ENCODE measurements at places on chromosomes 4 and X.

DNA sequence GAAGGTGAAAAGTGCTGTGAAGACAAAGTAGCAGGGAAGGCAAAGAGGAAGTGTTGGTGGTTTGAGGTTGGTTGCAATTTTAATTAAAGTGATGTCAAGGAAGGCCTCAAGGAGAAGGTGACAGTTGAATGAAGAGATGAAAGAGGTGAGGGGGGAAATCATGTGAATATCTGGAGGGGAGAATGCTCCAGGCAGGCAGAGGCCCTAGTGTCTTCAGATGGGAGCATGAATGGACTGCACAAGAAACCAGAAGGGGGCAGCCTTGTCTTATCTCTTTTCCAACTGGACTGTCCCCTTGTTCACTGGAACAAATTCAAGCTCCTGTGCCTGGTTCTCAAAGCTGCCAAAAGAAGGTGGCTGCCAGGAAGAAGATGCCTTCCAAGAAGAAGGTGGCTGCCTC is 68.4 kb downstream of the MAOB start:
- DNase-seq, result no peak

DNA sequence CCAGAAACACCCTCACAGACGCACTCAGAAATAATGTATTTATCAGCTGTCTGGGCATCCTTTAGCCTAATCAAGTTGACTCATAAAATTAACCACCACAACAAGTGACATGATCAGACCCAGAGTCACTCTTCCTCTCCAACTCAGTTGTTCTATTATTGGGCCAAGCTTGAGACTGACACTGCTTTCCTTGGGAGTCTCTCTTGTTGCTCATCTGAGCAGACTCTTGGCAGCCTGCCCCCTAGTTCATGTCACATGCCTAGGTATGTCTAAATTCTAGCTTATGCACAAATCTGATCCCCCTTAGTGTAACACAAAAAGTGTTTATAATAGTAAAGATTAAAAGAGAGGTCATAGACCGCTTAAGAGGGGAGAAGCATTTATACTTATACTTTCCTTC is 72.6 kb upstream of the ADAMTS3 start:
- no peak for DNase-seq

DNA sequence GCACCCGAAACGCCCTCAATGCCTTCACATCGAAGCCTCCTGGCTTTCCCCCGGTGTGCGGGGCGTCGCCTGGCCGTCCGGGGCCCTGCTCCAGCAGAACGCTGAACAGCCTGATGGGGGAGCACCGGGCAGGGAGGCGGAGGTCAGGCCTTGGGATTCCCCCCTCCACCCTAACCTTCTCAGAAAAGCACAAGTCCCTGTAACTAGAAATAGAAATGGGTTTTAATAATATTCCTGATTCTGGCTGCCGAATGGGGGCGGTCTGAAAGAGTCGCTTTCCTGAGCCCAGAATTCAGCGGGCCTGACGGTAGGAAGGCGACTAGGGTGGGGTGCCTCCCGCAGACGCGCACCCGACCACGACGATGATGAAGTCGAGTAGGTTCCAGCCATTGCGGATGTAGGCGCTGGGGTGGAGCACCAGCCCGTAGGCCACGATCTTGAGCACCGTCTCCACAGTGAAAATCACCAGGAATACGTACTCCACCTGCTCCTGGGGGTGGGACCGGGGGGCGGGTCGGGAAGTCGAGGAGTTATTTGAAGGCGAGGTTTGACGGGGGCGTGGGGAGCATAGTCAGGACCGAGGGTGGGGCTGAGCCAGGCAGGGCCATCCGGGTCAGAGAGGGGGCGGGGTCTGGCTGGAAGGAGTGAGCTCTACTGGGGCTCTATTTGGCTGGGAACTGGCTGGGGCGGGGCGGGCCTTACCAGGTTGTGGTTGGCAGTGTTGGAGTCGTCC is 2.5 kb downstream of the CACNA1F start:
- DNase-seq, result peak; percentile 18

DNA sequence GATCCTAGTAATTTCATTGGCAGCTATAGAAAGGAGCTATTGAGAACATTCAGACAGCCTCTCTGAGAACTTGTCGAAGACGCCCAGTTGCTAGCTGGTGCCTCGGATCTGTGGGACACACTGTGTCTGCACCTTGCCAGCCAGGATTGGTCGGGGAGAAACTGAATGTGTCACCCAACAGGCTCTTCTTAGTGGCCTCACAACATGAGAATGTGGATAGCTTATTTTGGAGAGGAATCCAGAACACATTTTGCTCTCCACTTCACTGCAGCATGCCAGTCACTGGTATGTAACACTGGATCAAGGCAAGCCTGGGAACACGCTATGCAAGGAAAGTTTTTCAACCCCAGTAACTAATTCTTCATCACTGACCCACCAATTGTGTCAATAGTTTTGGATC is 89.5 kb upstream of the TRPC3 start:
- no peak for DNase-seq

- no peak for DNase-seq
Measured at GRCh38 chr4:40379248-40379647, 44.1 kb downstream of the CHRNA9 start.

DNA sequence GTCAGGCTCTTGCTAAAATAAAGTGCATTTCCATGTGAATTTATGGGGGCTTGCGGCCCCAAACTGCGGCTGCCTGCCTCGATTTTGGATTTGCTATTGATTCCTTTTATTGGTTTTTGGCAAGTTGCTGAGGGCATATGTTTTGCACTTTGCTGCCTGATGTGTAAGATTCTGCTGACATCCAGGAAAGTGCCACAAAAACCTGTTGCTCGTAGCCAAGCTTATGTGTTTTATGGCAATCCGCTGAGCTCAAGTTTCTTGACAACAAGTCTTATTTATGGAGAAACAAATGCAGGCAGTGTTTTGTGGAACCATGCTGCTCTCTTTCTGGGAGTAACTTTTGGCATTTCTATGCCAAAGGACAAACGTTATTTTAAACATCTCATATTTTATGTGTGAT is 97.3 kb upstream of the DDIT4L start:
- DNase-seq, result no peak

DNA sequence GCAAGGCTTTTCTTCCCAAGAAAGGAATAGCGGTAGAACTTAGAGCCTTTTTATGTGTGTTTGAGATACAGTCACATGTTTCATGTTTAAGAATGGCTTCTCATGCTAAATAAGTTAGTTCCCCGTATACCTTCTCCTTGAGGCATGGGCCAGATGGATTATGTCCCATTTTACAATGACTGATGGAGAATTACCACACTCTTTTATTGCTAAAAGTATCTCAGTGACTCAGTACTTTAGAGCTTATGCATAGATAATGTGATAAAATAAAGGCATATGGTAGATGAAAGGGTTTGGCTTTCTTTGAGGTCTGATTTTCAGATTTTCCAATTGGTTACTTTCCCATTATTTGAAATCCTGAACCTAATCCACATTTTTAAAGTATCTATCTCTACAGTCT is 121.8 kb upstream of the BMPR1B start:
- DNase-seq, result no peak

DNA sequence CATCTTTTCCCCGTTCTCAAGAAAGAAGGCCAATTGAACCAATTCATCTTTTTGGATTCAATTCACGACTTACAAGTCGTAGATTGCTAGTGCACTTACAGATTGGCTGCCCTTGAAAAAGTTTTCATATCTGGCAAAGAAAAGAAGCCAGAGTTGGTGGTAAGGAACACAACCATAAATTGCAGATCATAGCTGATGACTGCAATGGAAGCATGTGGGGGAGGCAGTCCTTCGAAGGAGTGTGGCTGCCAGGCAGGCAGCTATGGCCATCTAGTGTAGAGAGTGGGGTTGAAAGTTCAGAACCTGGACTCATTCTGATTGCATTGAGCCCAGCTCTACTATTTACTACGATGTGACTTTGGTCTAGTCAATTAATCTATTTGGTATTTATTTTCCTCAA is 4.5 kb downstream of the GPM6A start:
- DNase-seq, result no peak

GRCh38 chr4:155722816-155723499 is 35.9 kb upstream of the GUCY1B1 start:
- no peak for DNase-seq

- no peak for DNase-seq
Measured at GRCh38 chrX:141811438-141811837, 26.7 kb upstream of the MAGEC3 start.

- no peak for DNase-seq
Measured at GRCh38 chr4:156335721-156336120, 382.1 kb upstream of the CTSO start.

DNA sequence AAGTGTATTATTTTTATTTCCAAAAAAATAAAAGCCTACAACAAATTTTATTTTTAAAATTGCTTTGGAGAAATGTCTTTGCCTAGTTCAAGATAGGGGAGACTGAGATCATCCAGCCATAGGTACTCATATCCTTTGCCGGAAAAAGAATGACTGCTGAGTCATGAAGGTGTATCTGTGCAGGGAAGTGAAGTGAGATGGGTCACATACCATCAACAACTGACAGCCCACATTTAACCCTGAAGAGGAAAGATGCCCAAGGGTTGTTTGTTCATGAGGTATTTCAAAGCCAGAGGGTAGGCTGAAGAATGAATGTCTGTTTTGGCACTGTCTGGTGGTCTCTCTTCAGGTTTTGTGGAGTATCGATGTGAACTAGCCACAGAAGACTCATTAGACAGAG is 106.7 kb upstream of the TTC29 start:
- DNase-seq, result no peak

DNA sequence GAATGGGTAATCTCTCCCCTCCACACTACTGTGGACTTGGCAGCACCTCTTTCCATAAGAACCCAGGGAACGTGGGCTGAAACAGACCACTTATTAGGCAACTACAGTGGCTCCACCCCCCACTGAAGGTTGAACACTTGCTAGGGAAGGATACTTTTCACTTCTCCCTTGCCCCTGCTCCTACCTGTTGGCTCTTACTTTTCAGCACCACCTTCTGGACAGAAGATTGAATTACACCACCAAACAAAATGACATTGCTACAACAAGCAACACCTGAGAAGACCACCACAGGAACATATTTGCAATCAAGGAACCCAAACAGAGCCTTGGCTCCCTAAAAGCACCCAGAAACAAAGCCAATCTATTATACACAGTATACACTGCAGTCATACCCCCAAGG is 132.1 kb upstream of the CXCL13 start:
- DNase-seq, result no peak

GRCh38 chrX:283115-283845 is 2.1 kb downstream of the PLCXD1 start:
- peak; percentile 87 for DNase-seq

GRCh38 chr4:116118221-116118620 is 967.2 kb downstream of the TRAM1L1 start:
- no peak for DNase-seq

DNA sequence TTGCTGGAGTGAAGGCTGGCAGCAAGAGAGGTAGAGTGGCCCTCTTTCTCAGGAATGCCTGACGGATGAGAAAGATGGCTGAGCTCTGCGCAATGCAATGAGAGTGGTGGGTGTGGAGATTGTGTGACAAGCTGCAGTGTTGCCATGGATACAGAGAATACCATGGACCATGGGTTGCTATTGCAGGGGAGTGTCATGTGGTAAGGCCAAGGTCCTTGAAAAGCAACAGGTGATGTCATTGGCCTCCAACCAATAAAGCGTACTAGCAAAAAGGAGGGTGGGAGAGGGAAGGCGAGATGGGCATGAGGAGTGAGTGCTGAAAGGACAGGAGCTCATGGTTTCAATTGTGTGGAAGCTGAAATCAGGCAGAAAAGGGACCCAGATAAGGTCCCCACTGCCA is 1.8 kb downstream of the PNMA5 start:
- no peak for DNase-seq

- DNase-seq, result no peak
Measured at GRCh38 chr4:153529646-153530045, 63.5 kb downstream of the TMEM131L start.

GRCh38 chr4:1644891-1645657 is 39.0 kb downstream of the FAM53A start:
- DNase-seq, result no peak

DNA sequence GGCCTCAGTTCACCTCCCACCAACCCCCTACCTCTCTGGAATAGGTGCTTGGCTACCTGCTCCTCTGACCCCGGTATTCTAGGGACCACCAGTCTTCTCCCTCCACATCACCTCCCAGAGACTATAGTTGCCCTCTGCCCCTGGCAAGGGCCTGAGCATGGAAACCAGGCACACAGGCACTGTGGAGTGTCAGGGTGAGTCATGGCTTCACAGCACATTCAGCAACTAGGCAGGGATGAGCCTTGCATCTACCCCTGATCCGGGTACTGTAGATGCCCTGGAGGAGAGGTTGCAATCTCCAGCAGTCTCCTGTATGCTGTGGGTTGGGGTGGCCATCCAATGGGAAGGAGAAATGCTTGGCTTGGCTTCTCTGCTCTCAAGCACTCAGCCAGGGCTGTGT is 472.7 kb downstream of the IDS start:
- DNase-seq, result no peak

- no peak for DNase-seq
Measured at GRCh38 chr4:116515959-116516358, 569.4 kb downstream of the TRAM1L1 start.

DNA sequence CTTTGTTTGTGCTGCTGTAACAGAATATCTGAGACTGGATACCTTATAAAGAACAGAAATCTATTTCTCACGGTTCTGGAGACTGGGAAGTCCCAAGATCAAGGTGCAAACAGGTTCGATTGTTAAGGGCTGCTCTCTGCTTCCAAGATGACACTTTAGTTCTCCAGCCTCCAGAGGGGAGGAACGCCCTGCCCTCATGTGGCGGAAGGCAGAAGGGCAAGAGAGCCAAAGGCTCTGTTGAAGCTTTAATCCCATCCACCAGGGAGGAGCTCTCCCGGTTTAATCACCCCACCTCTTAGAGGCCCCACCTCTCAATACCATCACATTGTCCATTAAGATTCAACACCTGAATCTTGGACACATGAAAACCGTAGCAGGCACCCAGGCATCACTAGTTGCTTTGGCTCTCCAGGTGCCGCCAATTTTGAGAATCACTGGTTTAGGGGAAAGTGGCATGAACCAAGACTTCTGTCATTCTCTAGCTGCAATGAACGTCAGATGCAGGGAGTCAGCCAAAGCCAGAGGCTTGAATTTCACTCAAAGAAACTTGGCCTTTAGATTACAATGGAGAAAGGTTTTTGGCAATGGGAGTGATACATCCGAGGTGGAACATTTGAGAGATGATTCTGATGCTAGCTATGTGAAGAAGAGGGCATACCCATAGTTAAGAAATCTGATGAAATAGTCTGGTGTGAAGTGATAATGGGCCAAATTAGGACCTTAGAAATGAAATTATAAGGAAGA is 15.7 kb downstream of the FHL1 start:
- peak; percentile 16 for DNase-seq

GRCh38 chr4:13704761-13705160 is 77.2 kb upstream of the BOD1L1 start:
- no peak for DNase-seq

- DNase-seq, result peak; percentile 30
Measured at GRCh38 chr4:101169044-101170014, 178.0 kb downstream of the PPP3CA start.

DNA sequence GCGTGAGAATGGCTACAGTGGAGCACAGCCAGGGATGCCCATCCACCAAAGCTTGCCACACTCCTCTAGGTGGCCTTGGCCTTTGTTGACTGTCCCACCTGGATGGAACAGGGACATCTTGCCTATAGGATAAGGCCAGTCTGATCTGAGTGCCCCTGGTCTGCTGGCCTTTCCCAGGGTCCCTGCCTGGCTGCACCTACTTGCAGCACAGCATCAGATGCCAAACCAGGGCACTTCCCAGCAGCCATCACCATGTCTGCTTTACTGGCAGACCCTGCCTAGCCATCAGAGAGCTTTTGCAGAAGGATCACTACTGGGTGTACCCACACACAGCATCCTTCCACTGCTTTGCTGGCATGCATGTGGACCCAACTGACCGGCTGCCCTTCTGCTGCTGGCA is 143.2 kb downstream of the GABRA3 start:
- DNase-seq, result no peak

- DNase-seq, result no peak
Measured at GRCh38 chr4:170003071-170004070, 22.8 kb downstream of the MFAP3L start.

All from effector CD4-positive, alpha-beta T cell (primary cell).